ENCODE measurements at places on chromosomes 1 and 21.

DNA sequence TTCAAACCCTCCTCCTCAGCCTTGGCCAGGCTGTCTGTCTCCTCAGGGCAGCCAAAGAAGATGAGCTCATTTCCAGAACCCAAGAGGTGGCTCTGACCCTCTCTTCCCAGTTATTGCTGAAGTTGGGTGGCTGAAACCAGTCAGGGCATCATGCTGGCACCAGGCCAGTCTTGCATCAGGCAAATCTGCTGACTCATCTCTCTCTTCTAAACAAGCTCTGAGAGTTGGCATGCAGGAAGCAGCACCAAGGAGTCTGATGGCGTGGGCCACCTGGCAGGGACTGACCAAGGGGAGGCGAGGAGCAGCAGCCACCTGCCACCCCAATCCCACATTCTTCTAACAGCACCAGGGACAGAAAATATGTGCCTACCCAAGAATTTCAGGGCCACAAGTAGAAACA is 104.8 kb upstream of the ATP1A1 start:
- DNase-seq, result no peak

GRCh38 chr1:169112241-169112640 is 5.8 kb downstream of the ATP1B1 start:
- no peak for DNase-seq

GRCh38 chr1:185857442-185857841 is 123.3 kb downstream of the HMCN1 start:
- no peak for DNase-seq

- DNase-seq, result no peak
These were observed 173.5 kb downstream of the GALNT2 start for GRCh38 chr1:230240446-230241086.

DNA sequence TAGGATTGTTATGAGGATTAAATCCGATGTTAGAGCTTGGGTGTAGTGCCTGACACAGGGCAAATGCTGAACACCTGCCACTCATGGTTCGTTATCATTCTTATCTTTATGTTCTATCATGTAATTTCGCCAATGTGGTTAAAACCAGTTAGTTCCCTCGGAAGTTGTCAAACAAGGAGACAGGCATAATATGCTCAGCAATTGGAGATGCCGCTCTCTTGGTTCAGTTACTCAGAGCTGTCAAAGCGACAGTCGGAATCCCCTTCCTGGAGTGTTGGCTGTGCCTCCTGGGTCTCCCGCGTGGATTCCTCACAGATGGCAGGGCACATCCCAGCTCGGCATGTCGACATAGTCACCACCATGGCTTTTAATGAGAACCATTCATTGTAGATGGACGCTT is 192.2 kb downstream of the ROR1 start:
- DNase-seq, result no peak

DNA sequence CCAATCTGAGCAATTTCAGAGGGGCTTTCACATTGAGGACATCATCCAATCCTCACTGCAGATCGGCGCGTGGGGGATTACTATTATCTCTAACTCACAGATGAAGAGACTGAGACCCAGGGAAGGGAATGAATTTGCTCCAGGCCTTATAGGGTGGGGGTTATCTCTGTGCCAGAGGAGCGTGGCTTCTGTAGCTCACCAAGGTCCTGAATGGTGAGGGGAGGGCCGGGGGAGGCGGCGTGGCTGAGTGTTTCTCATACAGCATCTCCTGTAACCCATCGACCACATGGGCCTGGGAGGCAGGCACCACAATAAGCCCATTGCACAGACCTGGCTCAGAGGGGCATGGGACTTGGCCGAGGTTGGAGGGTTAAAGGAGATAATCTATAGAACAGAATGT is 143.0 kb upstream of the KLHDC7A start:
- no peak for DNase-seq

- no peak for DNase-seq
These were observed 17.7 kb downstream of the NMNAT1 start for GRCh38 chr1:9960706-9961562.

DNA sequence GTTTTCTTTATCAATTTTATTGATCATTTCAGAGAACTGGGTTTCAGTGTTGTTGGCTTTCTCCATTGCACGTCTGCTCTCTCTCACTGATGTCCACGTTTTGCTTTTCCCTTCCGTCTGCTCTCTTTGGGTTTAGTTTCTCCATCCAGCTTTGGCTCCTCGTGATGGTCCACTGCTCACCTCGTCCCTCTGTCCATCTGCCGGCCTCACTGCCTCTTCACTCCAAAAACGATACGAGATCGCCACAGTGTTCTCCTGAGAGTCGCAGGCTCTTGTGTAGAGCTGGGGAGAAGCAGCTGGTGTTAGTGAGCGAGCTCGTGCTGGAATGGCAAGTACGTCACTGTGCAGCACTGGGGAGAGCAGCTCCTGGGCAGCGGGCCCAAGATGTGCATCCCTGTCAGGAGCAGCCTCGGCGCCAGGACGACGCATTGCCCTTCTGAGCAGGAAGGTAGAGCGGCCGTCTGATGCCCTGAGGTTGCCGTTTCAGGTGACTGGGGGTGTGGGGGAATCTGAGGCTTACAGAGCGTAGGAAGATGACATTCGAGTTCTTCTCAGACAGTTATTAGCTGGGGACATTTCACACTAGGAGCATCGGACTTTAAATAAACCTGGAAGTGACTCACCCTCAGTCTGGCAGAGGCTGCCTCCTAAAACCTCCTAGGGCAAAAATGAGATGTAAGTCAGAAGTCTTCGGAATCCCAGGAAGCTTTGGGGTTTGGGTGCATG is 31.4 kb upstream of the PCBP3 start:
- DNase-seq, result no peak

Data from glomerular endothelial cell (primary cell).